ENCODE measurements at places on chromosomes 6 and 20.

DNA sequence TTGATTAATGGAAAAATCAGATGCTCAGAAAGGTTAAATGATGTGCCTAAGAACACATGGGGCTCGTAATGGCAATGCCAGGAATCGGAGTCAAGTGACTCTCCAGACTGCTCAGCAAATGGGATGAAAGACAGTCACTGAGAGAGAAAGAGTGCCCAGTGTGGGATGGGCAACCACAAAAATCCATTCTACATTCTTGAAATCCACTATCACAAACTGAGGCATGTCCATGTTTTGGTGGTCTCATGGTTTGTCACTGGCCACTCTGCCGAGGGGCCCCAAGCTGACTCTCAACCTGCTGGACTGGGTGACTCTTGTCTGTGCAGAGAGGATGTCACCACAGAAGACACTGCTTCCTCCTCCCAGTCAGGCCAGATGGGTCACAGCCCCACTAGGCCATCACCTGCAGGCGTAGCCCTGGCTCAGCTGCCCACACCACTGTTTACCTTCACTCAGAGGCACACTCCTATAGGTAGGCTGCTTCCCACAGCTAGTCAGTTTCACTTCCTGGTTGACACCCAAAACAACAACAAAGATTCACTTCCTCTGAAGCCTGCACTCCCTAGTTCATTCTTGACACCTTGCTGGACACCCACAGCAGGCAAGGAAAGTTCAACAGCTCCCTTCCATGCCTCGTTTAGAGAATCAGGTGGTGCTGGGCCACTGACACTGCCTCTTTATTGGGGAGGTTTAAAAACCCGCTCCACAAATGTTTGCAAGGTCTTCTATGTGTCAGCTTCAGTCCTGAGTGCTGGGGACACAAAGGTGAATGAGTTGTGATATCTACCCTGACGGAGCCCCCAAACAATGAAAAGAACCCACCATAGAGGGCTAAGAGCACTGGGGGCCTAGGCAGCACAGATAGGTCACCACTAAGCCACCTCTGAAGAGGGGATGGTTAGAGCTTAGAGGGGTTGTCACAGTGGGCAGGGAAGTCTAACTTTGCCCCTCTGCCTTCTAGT, 21.7 kb downstream of the MAP1LC3A start:
- DNase-seq, result peak; percentile 30

DNA sequence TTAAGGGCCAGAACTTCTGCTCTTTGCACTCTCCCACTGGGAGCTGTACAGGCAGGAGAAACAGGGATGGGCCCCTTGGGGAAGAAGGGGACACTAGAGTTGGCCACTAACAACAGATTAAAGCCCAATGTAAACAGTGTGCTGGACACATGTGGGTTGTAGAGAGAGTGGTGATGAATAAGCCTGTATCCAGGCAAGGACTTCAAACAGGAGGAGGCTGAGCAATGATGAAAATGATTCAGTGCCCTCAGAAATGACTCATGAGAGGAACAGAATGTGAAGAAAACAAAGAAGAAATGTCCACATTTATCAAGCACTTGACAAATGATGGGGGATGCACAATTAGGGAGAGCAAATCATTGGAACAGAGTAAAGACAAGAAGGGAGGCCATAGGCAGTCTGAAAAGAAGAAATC, 242.3 kb downstream of the TBX18 start:
- DNase-seq, result no peak

DNA sequence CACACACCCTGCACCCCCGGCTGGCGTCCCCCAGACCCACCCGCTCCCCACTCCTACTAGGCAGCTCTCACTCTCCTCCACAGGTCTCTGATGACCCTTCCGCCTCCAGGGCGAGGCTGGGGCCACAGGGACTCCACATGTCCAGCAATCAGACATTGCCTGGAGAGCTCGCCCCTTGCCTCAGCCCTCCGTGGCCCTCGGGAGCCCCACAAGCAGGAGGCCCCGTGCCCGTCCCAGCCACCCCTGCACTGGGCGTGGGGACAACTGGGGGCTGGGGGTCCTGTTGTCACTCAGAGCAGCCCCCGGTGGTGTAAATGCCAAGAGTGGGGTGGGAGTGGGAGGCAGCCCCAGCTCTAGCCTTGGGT, 1.5 kb downstream of the COL20A1 start:
- no peak for DNase-seq

DNA sequence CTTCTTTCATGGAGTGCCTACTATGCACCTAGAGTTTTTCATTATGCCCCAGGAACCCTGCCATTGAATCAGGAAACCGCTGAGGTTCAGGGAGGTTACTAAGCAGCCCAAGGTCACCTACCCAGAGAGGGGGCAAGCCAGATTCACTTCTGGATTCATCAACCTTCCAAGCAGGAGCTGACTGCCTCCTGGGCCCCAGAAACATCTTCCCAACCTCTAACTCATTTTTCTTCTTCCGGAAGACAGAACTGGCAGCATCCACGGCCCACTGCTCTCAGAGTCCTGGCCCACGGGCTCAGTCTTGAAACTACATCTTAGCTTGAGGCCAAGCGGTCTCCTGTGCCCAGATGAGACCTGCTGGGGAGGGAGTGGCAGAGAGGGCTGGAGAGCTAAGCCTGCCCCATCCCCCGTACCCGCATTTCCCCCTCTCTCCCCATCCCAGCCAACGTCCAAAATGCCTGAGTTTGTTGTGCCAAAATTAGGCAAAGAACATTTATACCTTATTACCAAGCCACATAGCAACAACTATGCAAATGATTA, 281.0 kb downstream of the CDC5L start:
- DNase-seq, result no peak

GRCh38 chr20:35525639-35526038, 3.8 kb downstream of the C20orf173 start:
- no peak for DNase-seq

All from CD4-positive, alpha-beta T cell treated with Interleukin-10 for 1 hour (primary cell).